ENCODE measurements at places on chromosomes 5 and 9.

GRCh38 chr5:31983851-31984250 lies 190.3 kb downstream of the GOLPH3 start:
- no peak for DNase-seq

DNA sequence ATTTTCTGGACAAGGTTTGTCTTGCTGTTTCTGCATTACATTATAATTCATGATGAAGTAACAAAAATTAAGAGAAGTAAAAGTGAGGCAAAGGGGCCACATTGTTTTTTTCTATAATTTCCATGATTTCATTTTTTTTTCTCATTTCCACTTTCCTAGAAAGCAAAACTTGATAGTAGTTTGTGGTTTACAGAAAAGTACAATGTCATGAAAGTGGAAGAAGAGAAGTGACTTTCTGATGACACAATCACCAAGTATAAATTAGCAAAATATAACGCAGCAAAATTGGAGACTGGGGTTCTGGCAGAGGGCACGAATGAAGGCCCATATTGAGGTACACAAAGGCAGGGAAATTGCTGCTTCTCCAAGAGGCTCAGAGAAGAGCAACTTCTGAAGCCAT lies 5.0 kb upstream of the IFNA14 start:
- no peak for DNase-seq

- DNase-seq: no peak
These were observed 48.6 kb upstream of the ADCY2 start for GRCh38 chr5:7347377-7347776.

DNA sequence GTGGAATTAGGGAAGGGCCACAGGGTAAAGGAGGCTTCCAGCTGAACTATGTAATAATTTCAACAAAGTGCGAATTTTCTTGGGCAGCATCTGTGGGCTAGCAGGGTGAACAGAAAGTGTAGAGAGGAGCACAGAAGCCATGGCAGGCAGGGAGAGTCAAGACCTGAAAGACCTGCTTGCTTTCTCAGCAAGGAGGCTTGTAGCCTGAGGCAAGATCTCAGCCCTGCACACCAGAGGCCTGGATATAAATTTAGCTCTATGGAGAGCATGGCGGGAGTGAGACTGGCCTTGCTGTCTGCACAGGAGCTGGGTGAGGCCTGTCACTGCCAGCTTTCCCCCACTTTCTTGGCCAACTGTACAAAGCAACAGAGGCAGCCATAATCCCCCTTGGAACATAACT lies 32.1 kb upstream of the SH3TC2 start:
- no peak for DNase-seq

DNA sequence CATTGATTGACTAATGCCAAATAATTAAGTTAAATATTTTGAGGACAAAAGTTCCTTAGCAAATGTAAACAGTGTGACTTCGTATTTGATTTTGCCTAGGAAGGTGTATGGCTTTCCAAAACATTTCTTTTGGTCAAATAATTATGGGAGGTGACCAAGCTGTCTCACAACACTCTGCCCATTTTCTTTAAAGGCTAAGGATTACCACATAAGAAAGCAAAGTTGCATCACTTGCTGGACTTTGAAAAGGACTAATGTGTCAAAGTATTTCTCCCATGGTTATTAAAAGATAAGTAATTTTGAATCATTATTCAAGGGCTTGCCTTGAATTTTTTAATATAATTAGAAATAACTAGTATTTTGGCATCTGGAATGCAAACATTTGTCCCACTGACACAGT lies 74.7 kb downstream of the HAPLN1 start:
- DNase-seq: no peak

DNA sequence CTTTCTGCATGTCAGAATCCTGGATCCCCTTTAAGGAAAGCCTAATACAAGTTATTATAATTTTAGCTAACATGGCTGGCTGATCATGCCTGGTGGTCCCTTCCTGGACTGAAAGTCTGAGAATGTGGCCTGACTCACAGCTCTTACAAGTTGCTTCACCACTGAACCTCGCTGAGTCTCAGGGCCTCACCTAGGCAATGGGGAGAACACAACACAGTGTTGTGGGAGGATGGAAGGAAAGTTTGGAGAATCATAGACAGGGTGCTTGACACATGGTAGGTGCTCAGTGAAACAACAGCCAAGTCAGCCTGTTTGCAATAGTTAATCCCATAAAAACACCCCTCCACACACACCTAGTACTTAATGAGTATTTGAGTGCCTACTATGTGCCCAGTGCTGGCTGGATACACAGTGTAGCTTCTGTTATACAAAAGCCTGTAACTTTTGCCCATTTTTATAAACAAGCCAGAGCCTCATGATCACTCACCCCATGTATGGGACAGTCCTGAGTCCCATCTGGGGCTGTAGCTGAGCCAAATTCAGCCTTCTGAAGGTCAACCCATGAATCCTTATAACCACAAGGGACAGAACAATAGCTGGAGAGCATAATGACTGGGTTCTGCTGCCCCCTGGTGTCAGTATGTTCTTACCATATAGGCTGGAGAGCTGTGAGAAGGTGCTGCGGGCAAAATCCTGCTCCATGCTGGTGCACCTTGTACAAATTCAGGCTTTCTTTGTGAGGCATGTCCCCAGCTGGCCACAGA lies 3.9 kb downstream of the ACSL6 start:
- DNase-seq: peak; percentile 51

DNA sequence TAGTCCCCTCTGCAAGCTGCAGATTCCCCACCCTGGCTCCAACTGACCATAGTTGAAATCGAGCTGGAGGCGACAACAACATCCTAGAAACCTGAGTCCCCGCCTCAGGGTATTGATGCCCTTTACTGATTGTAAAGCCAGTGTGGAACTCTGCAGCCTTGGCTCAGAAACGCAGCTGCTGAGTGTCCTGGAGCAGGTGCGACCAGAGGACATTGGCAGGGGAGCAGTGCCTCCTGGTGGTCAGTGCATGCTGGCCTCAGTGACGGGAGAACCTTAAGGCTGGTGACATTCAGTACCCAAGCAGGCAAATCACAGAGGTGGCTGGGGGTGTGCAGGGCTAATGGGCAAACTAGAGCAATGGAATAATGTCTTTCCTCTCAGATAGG lies 20.4 kb upstream of the ZNF354B start:
- peak; percentile 2 for DNase-seq

GRCh38 chr5:127754259-127754658 lies 51.1 kb downstream of the CCDC192 start:
- no peak for DNase-seq

GRCh38 chr5:56111404-56111781 lies 116.6 kb upstream of the IL6ST start:
- no peak for DNase-seq

Data from NK-92 treated with Interleukin-12 subunit alpha and Interleukin-12 subunit beta, amount 100 ng/mL, for 24 hours (cell line).